ENCODE measurements at places on chromosomes 12 and 14.

DNA sequence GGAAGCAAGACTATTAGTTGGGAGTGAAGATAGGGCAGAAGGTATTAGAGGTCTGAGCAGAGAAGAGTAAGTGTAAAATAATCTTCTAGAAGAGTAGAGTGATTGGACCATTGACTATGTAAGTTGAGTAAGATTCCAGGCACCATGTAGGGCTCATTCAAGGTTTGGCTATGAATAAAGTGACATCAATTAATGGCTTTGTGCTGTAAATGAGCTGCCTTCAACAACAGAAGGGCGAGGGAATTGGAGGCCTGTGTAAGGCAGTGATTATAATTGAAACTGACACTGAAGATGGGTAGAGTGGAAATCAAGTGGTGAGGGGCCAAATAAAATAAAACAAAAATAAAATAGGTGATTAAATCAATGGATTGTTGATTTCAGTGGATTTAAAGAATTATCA, 26.4 kb downstream of the PTPRQ start:
- no peak for DNase-seq

- peak; percentile 68 for DNase-seq
These were observed 7.0 kb upstream of the UBC start for GRCh38 chr12:124921200-124922031.

- peak; percentile 28 for DNase-seq
These were observed at the start of gene GPD1 for GRCh38 chr12:50103767-50104321. GPD1 (plus strand) TSS chr12:50104008; CDS start chr12:50104051, 43 bp downstream.

DNA sequence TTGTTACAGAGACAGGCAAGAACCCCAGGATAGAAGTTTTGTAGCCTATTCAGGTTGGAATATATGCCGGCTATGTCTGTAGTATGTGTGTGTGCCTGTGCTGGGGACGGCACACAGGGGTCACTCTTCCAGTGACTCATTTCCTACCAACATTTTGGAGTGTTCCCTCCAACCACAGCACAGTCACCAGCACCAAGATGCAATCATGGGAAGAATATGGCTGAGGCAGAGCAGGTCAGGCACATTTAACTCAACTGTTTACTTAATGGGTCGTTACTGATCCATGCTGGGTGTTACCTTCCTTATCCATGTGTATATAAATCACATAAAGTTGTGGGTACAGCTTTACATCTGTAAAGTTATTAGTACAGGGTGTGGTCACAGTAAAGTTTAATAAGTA, 178.3 kb downstream of the PRKD1 start:
- DNase-seq: peak; percentile 87

- no peak for DNase-seq
These were observed 219.9 kb upstream of the ARID2 start for GRCh38 chr12:45509621-45510020.

DNA sequence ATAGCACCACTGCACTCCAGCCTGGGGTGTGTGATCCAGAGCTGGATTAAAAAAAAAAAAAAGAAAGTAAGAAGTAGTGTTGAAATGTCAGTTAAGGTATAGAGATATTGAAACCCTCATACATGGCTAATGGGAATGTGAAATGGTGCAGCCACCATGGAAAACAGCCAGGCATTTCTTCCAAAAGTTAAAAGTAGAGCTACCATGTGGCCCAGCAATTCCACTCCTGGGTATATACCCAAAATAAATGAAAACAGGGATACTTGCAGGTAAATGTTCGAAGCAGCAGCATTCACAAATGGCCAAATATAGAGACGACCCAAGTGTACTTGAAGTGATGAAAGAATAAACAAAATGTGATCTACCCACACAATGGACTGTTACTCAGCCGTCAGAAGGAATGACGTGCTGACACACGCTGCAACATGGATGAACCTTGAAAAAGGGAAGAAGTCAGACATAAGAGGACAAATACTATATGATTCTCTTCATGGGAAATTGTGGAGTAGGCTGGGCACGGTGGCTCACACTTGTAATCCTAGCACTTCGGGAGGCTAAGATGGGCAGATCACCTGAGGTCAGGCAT, 15.2 kb downstream of the IL31 start:
- no peak for DNase-seq

DNA sequence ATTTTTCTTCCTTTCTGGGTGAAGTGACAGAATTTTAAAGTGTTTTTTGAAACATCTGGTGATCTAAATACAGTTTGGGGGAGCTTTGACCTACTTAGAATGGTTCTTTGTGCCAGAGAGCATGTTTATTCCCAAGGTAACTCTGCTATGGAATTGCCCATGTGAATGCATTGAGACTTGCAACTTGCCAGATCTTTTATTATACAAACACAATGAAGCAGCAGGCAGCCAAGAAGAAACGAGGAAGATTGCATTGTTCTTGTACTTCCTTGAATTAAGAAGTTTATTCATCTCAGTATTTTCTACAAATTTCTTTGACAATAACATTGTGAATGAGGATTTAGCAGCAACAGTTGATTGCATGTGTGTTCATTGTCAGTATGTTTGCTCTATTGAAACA, 55.5 kb downstream of the FGD4 start:
- DNase-seq: no peak

- DNase-seq: no peak
These were observed 175.1 kb upstream of the ARHGAP5 start for GRCh38 chr14:31902002-31902401.

DNA sequence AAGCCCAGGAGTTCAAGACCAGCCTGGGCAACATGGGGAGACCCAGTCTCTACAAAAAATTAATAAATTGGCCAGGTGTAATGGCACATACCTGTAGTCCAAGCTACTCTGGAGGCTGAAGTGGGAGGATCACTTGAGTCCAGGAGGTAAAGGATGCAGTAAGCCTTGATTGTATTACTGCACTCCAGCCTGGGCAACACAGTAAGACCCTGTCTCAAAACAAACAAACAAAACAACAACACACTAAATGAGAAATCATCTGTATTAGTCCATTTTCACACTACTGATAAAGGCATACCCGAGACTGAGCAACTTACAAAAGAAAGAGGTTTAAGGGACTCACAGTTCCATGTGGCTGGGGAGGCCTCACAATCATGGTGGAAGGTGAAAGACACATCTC, 4.7 kb upstream of the MLXIP start:
- no peak for DNase-seq

- DNase-seq: no peak
These were observed 209.3 kb upstream of the FOXN3 start for GRCh38 chr14:89626233-89626806.

- DNase-seq: no peak
These were observed 43.9 kb upstream of the PLEKHG6 start for GRCh38 chr12:6266541-6266966.

DNA sequence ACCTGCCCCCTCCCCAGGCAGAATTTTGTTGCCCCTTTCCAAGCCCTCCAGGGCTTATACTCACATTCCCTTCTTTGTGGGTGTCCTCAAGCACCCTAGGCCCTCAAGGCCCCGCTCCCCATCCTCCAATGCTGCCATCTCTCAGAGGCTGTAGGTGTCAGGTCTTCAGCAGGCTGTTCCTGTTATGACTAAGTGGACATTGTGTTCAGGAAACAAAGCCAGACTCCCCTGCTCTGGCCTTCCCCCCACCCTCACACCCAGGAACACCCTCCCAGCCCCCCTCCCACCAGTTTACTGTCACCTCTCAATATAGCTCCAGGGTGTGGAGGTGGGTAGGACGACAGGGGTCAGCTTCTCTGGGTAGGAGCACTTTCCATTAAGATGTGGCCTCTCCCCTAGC, 1.4 kb upstream of the MYH6 start:
- no peak for DNase-seq

DNA sequence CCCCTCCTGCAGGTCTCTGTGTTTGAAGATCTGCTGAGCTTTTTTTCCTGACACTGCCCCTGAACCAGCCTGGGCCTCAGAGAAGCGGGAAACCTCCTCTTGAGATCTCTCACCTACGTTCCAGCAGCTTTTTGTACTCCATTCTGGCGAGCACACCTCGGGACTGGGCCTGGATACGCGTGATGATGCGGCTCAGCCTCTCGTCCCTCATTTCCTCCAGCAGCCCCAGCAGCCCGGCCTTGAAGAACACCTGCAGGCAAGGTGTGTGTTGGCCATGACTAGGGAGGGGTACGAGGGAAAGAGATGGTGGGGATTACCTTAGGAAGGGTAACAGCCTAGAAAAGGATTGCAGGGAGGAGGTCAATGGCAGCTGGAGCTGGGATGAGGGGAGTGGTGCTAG, 10.3 kb downstream of the MYH7 start:
- no peak for DNase-seq

- DNase-seq: no peak
These were observed 108.0 kb upstream of the TMEM132D start for GRCh38 chr12:130011611-130012385.

- no peak for DNase-seq
These were observed 17.2 kb upstream of the ANP32D start for GRCh38 chr12:48455116-48455515.

DNA sequence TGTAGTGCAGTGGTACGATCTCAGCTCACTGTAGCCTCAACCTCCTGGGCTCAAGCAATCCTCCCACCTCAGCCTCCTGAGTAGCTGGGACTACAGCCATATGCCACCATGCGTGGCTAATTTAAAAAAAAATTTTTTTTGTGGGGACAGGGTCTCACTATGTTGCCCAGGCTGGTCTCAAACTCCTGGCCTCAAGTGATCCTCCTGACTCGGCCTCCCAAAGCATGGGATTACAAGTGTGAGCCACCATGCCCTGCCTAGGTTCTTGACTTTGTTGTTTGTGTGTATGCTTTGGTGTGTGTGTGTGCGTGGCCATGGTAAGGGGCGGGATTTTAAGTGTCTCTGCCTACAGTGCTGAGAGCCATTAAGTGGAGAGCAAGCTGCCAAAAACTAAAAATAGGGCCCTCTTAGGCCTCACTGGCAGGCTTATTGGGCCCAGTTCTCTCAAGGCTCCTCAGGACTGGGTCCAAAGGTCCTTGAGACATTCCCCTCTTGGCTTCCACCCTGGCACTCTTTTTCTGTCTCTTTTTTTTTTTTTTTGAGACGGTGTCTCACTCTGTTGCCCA, 5.1 kb downstream of the COX14 start:
- no peak for DNase-seq

DNA sequence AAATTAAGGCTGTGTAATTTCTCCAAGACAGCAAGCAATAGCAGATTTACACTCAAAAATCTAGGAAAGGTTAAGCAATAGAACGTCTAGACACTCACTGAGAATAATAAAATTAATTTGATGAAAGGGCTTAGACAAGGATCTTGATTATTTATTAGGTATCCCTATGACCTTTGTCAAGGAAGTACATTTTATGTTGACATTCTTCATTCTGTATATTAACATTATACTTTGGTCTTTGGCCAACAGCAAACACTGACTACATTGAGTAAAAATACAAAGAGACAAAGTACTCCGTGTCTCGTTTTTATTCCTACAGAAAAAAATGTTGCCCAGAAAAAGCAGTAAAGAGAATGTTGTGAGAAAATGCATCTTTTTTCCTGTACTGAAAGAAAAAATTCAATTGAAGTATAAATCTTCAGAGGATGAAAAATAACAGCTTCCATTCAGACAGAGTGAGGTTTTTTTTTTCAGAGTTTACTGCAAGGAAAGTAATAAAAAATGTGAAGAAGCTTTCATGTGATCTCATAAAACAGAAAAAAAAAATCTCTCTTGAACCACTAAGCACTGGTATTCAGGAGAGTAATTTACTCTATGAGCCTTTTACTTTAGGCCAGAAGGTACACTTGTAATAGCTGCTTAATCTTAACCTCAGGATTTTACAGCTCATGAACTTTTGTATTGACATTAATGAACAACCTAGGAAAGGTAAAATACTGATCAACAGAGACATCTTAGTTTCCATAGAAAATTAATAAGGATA, 605.0 kb downstream of the FSCB start:
- DNase-seq: no peak

GRCh38 chr14:49860988-49861698, 8.6 kb upstream of the NEMF start:
- no peak for DNase-seq

DNA sequence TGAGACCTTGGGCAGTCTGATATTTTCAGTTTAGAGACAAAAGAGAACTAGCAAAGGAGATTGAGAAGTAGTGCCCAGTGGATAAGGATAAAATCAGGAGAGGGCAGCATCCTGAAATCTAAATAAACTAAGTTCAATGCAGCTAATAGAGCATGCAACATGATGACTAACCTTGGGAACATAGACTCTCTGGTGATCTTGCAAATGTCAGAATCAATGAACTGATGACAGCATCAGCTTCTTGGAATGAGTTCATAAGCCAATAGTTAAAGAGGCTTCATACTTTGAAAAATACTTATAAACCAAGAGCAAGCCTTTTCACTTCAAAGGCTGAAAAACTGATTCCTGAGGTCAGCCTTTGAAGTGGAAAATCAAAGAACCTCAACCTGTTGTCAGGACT, 8.2 kb downstream of the TAS2R19 start:
- peak; percentile 67 for DNase-seq

- peak; percentile 55 for DNase-seq
These were observed 8.8 kb downstream of the NID2 start for GRCh38 chr14:52060080-52060479.

DNA sequence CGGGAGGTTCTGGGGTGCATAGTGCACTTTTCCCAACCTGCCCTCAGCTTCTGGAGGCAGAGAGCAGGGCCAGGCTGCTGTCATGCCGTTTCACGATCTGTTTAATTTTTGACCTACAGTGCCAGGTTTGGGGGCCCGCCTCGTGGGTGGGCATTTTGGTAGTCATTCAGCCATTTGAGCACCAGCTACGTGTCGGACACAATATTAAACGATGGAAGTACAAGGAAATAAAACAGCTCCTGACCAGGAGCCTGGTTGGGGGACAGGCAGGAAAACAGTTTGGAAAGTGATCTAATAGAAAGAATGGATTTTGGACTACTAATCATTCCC, 708 bp downstream of the FNTB start:
- no peak for DNase-seq

- no peak for DNase-seq
These were observed 56.0 kb downstream of the RASSF3 start for GRCh38 chr12:64666054-64666914.

DNA sequence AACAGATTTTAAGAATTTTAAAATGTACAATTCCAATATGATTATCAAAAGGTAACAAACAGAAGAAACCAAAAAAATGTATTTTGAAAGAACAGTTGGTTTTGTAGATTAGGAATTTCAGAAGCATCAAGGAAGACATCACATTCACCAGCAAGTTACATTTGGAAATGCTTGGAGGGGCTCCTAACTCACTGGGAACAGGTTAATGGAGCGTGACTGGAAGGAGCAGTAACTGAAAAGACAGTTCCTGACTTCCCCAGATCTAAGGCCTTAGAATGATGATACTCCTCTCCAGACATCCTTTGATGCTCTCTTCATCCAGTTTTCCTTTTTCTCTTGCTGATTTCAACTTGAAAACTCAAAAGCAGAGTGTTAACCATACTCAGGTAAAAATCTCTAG, 220.0 kb upstream of the EGLN3 start:
- DNase-seq: no peak
